Stimulated activated CD4-positive, alpha-beta T cell treated with anti-CD3 and anti-CD28 coated beads, Interleukin-15, amount 100 ng/mL, for 48 hours (primary cell): ENCODE measurements at places on chromosomes 4 and X.

DNA sequence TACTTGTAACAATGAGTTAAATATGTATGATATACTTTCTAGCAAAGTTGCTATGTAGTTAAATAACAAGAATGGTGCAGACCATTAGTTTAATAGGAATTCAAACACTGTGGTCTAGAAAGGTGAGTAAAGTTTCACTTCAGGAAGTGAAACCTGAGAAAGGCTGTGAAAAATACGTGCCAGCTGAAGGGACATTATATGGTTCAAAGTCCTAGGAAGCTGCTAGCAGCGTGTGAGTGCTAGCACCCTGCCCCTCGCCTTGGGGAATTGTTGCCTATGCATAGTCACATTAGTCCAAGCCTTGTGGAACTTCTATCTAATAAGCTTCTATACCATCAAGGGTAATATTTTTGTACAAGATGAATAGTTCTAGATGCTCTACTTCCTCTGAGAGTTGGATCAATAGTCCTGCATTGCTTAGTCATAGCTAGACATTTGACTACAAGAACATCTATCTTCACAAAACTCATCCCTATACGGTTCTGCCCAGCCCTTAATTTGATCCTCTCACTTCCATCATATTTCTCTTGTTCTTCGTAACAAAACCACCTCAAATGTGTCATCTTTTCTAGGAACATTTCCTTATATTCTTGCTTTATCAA, 45.8 kb upstream of the ARSJ start:
- DNase-seq, result no peak

- DNase-seq, result no peak
These were observed 34.2 kb downstream of the ARHGEF9 start for GRCh38 chrX:63750811-63751210.

DNA sequence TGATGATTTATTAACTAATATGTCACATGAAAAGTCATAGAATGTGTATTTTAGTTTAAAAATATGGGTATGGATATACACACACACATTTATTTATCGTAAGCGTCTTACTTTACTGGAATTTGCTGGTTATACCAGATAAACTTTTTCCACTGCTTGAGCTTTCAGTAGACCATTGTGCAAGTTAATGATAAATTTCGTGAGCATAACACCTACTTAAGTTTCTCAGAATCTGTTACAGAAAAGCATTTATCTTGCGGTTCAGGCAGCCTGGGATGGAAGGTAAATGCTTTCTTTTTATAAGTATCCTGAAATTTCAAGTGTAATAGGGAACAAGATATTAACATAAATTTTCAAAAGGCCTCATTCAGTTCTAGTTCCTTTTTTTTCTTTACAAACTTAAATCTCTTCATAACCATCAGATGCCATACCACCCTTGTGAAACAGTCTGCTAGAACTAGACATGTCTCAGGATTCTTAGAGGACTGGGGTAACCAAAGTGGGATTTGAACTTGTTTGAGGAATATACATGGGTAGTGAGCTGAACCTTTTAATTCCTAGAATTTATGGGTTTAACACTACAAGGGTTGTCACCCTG, 27.7 kb downstream of the ATP7A start:
- DNase-seq, result no peak

DNA sequence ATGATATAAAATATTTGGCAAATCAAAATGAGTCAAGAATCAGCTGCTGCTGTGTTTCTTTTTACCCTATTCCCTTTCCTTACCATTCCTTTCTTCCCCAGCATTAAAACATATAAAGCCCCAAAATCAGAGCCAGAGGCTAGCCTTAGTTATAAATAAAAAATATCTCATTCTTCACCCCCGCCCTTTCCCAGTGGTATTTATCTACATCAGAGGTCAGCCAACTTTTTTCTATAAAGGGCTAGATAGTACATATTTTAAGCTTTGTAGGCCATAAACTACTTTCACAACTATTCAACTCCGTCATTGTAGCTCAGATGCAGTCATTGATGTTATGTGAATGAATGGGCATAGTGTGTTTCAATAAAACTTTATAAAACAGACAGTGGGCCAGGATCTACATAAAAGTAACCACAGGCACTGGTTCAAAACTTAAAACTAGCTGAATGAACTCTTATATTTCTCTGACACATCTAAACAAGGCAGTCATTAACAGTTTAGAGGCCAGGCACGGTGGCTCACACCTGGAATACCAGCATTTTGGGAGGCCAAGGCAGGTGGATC, 30.5 kb upstream of the TCEANC start:
- no peak for DNase-seq

GRCh38 chr4:40466789-40467188, 131.7 kb downstream of the CHRNA9 start:
- DNase-seq, result no peak

- no peak for DNase-seq
These were observed 13.4 kb upstream of the ETDC start for GRCh38 chrX:135295944-135296305.

DNA sequence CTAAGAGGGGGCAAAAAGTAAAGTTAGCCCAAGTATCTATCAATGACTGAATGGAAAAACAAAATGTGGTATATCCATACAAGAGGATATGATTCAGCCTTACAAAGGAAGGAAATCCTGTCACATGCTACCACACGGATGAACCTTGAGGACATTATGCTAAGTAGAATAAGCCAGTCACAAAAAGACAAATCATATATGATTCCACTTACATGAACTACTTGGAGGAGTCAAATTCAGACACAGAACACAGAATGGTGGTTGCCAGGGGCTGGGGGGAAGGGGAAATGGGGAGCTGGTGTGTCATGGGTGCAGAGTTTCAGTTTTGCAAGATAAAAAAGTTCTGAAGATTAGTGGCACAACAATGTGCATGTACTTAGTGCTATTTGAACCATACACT, 101.8 kb downstream of the SH3KBP1 start:
- peak; percentile 42 for DNase-seq

- DNase-seq, result no peak
These were observed 1.3 kb upstream of the TMEM154 start for GRCh38 chr4:152680988-152681603.

- no peak for DNase-seq
These were observed 43.8 kb upstream of the ARHGAP24 start for GRCh38 chr4:85431156-85431555.

DNA sequence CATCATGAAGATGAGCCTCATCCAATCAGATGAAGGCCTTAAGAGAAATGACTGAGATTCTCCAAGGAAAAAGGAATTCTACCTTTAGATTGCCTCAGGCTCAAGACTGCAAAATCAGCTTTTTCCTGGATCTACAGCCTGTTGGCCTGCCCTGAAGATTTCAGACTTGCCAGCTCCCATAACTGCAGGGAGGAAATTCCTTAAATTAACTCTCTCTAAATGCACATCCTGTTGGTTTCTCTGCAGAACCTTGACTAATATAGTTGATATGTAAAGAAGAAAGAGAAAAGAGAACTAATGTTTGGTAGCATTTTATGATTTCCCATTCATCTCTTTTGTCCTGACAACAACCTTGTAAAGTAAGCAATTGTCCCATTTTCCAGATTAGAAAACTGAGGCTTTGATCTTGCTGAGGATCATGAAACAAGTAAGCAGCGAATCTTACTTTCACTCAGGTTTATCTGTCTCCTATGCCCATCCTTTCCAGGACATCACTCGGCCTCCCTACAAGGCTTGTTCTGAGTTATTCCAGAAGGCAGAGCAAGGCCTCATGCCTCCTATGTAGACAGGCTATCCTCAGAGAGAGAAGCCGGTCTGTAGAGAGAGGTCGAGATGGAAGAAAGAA, 115.0 kb upstream of the LDB2 start:
- no peak for DNase-seq

DNA sequence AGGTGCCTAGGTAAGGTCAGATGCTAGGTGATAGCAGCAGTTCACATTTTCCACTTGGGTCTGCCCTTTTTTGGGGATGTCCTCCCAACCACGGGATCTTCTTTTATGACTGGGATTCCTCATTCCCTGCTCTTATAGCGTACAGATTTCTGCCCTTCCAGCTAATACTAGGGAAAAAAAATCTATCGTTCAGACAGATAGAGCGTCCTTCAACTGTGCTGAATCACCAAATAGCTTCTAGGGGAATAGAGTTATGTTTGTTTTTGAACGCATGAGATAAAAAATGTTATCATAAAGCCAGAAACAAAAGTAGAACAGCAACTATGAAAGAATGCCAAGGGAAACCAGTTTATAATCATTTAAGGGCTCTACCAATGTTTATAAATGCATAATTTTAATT, 13.0 kb downstream of the RAP2C start:
- DNase-seq, result no peak

DNA sequence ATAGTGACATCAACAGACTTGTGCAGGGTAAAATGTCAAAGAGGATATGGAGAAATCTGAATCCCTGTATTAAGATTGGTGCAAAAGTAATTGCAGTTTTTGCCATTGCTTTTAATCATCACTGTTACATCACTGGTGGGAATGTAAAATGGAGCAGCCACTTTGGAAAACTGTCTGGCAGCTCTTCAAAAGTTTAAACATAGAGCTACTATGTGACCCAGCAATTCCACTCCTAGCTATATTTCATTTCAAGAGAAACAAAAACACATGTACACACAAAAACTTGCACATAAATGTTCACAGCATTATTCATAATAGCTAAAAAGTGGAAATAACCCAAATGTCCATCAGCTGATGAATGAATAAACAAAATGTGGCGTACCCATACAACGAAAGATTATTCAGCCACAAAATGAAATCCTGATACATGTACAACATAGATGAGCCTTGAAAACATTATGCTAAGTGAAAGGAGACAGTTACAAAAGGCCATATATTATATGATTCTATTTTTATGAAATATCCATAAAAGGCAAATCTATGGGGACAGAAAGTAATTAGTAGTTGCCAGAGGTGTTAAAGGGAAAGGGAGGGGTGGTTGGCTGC, 106.4 kb downstream of the AMELX start:
- no peak for DNase-seq

DNA sequence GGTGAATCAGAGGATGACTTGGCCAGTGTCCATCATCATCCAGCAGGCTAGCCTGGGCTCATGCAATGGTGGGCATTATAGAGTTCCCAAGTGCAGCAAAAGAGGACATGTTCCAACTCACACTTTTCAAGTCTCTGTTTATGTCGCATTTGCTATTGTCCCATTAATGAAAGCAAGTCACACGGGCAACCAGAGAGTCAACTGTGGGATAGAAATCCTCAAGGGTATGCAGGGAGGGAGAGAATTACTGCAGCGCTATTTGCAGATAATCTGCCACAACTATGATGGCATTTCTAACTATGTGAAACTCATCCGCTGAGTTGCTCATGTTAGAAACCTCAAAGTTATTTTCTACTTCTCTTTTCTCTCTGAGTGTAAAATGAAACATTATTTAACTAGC, 78.5 kb upstream of the TAB3 start:
- no peak for DNase-seq
